ENCODE measurements at places on chromosomes 3 and 15.

- DNase-seq = no peak
Measured at GRCh38 chr15:101150723-101151040, 101.2 kb downstream of the CHSY1 start.

GRCh38 chr3:155741101-155741500 is 3.8 kb downstream of the PLCH1 start:
- no peak for DNase-seq

- no peak for DNase-seq
Measured at GRCh38 chr15:99257107-99257750, 5.9 kb downstream of the LRRC28 start.

GRCh38 chr15:36884936-36885635 is 215.3 kb downstream of the MEIS2 start:
- no peak for DNase-seq

DNA sequence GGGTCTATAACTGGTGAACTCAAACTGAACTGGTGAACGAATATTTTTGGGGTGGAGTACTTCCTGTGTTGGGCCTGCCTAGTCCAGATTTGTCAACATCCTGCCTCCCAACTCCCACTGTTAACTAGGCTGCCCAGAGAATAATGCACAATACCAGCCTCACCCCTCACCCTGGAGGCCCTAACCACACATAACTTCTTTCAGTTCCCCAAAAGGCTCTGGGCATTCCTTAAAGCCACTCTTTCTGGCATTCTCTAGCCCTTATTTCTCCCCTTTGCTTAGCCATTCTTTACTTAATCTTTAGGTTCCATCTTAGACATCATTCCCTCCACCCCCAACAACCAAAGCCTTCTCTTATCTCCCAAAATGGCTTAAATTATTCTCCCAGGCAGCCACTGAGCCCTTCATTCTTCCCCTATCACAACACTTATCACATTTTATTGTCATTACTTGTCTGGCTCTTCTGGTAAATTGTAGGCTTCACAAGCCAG is 9.1 kb upstream of the SEC11A start:
- DNase-seq = no peak

DNA sequence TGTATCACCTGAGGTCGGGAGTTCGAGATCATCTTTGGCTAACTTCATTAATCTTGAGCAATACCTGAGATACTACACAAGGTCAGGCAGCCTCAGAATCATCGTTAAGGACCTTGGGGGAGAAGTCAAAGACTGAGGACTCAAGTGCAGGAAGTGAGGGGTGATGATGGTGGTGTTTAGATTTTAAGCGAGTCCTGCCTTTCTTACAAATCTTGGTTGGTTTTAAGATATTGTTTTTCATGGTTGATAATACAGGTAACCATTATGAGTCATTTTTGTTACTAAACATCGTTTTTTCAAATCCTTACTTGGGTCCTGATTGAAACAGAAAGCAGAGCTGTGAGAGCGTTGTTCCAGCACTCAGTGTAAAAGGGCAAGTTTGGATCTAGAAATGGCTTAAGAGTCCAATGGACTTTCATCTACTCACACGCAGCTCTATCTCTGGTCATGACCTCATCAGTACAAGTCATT is 4.1 kb downstream of the RASGRP1 start:
- DNase-seq = no peak
